ENCODE measurements at places on chromosomes 6 and 20.

DNA sequence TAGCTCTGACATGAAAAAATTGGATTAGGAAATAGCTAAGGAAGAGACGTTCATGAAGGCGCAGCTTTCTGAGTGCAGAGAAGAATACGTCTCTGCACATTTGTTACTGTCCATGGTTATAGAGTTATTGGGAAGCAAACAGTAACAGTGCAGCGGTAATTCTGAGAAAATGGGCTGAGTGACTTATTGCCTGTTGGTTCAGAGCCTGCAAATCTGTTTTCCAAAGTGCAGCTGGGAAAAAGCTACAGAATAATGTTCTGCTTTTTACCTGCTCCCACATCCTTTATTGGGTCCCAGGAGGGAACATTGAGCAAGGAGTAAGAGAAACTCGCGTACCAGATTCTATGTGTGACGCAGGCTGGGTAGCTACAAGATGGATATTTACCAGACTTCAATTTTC lies 160.2 kb downstream of the BTBD3 start:
- DNase-seq, result no peak

- no peak for DNase-seq
Measured at GRCh38 chr6:2854396-2854982, 12.8 kb upstream of the SERPINB1 start.

- peak; percentile 66 for DNase-seq
Measured at GRCh38 chr20:46253391-46253790, 54.9 kb downstream of the CDH22 start.

- DNase-seq, result no peak
Measured at GRCh38 chr20:41196653-41197225, 59.4 kb downstream of the PLCG1 start.

GRCh38 chr20:62837790-62838127 lies 20.9 kb downstream of the COL9A3 start:
- no peak for DNase-seq

GRCh38 chr20:19259141-19259591 lies 46.7 kb downstream of the SLC24A3 start:
- DNase-seq, result no peak

DNA sequence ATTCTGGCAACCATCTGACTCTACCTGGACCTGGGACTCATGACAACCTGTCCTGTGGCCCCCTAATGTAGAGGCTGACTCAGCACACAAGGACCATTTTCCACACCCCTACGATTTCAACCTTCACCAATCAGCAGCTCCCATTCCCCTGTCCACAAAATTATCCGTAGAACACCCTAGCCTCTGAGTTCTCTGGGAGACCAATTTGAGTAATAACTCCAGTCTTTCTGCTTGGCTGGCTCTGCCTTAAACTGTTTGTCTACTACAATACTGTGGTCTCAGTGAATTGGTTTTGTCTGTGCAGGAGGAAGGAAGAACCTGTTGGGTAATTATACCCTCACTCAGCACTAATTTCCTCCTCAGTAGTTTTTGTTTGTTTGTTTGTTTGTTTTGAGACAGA lies 99.3 kb upstream of the MRPS10 start:
- no peak for DNase-seq

DNA sequence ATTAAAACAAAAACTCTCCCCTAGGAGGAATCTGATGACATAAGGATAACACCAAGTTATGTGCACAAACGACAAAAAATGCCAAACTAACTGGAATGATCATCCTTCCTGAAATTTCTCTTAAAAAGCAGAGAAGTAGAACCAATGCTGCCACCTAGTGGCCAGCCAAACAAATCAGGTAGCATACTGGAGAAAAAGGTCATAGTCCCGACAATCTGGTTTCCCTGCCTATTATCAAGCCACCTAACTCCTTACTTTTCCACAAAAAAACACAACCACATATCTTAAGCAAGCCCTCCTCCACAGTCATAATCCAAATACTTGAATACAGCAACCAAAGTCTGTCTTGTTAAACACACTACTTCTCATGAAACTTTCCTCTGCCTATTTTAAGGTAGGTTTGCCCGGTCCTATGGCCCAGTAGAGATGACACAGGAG lies 5.3 kb downstream of the OARD1 start:
- peak; percentile 41 for DNase-seq

DNA sequence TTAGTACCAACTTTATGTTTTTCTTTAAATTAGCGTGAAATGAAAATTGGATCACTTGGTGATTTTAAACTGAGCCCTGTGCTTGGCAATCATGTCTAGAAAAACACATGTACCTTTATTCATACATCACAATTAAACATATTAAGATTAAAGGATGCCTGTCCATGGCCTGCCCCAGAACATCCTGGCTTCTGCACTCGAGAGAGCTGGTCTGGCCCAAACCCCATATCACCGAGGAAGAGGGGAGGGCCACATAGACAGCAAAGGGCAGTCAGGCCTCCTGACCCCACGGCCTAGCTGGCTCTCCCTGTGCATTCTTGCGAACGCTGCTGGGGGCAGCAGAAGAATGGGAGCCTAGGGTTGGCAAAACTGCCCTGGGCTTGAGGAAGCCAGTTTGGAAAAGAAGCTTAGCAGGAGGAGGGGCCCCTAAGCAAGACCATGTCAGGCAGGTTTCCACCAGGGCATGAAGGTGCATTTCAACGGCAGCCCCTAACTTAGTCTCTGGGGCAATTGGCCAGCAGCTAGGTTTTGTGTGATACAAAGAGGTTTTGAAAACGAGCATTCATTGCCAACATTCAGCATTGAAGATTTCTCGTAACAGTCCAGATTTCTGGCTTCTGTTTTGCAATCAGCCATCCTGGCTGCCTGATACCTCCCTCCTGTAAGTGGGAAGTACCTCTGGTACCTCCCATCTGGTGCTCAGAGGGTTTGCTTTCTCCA lies 8.6 kb downstream of the BPIFB3 start:
- DNase-seq, result no peak

Measured in HTR-8/SVneo (cell line).